LoVo (cell line): ENCODE measurements at places on chromosomes 6 and 20.

- no peak for DNase-seq
These were observed 7.1 kb upstream of the DST start for GRCh38 chr6:56649782-56650181.

GRCh38 chr6:43101497-43101896 lies 25.4 kb downstream of the PTK7 start:
- no peak for DNase-seq

GRCh38 chr20:54608039-54608745 lies 132.8 kb downstream of the DOK5 start:
- no peak for DNase-seq

GRCh38 chr6:158206740-158207421 lies 38.7 kb downstream of the GTF2H5 start:
- DNase-seq, result no peak

DNA sequence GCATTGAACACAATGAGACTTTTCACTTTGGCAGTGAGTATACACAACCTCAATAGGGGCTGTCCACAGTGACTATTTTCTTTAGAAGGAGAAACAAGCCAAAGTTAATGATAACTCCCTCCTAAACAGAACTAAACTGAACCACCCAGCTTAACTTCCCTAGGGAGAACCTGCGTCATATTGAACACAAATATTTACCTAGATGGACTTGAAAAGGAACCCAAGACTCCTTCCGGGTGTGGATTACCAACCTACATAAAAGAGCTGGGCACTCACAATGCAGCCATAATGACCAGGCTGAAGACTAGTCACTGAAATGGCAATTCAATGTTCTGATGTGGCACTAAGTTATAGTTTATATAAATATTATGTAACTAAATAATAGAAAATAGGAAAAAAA lies 160.6 kb downstream of the IBTK start:
- peak; percentile 42 for DNase-seq

DNA sequence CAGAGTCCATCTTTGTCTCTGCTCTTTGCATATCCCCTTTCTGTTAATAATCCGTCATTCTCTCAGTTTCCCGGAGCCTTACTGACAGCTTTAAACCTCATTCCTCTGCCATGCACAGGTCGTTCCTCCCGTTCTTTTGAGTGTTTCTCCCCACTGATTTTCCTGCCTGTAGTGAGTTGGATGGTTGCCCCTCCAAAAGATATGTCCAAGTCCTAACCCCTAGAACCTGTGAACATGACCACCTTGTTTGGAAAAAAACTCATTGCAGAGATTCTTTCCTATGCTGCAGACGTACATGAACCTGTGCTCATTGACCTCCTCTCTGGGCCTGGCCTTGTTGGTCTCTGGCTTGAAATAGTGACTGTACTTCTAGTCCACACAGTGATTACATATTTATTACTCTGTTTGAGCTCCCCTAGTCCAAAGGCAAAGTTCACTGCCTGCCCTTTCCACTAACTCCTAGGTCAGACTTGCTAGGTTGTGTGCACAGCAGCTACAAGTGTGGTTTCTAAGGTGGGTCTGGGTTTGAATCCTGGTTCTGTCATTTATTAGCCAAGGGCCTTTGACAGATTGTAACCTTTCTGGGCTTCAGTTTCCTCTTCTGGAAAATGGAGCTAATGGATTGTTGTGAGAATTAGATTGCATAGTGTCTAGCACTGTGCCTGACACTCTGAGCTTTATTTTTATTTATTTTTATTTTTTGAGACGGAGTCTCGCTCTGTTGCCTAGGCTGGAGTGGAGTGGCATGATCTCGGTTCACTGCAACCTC lies 29.3 kb downstream of the PPARD start:
- DNase-seq, result no peak

DNA sequence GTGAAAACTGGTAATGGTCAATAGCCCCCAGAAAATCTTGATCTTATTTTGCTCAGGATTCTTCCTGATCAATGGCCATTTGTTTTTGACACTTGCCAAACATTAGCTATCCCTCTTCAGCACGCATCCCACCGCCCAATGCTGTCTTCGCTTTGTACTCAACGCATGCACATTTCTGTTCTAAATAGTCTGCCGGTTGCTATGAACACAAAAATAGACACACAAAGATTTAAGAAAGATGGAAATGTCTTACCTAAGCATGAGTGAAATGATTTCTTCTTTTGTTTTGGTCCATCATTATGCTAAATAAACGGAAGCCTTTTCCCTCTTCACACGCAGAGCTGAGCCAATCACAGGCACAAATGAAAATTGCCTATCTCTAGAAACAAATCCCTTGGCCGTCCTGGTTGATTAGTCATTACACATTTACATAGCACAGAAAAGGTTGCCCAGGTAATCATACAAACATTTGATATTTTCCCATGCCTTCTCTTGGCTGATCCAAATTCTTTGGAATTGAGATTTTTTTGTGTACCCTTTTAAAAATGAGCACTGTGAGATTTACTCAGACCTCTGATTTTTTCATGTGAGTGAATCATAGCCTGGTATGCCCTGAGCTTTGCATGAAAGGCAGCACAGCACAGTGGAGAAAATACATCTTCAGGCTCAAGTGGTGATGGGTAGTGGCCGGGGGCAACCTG lies 70.5 kb upstream of the FAM184A start:
- no peak for DNase-seq

DNA sequence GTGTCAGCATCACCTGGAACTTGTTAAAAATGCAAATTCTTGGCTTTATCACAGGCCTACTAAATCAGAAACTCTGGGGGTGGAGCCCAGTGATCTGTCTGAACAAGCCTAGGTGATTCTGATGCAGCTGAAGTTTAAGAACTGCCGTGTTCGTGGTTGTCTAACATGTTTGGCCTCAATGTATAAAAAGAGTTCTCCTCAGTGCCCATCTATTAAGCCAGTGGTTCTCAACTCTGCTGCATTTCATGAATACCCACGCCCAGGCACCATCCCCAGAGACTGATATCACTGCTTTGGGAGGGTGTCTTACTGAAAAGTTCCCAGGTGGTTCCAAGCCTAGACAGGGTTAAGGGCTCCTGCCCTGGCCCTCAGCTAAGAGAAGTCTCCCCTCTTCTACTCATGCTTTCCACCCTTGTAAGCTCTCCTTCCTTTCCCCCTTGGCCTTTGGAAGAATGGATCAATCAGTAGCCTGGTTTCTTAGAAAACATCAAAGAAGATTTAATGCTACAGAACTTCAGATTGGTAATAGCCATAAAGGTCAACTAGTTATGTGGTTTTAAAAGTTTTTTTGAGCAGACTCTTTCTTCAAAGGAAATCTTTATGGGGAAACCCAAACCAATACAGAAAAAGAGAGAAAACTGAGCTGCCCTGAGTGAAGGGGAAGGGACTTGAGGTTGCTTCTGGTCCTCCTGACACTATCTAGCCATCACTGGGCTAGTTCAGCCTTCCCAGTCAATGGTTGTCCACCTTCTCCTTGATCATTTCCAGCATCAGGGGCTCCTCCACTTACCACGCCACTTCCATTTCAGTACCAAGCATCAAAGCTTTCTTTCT lies 38.9 kb upstream of the TNFAIP3 start:
- no peak for DNase-seq

GRCh38 chr20:44196271-44196670 lies 9.3 kb upstream of the JPH2 start:
- no peak for DNase-seq

- DNase-seq, result no peak
These were observed 8.5 kb downstream of the JARID2 start for GRCh38 chr6:15254070-15254975.

GRCh38 chr6:145863988-145864616 lies 49.5 kb upstream of the FBXO30 start:
- no peak for DNase-seq

GRCh38 chr20:22675341-22675740 lies 91.0 kb upstream of the FOXA2 start:
- no peak for DNase-seq

DNA sequence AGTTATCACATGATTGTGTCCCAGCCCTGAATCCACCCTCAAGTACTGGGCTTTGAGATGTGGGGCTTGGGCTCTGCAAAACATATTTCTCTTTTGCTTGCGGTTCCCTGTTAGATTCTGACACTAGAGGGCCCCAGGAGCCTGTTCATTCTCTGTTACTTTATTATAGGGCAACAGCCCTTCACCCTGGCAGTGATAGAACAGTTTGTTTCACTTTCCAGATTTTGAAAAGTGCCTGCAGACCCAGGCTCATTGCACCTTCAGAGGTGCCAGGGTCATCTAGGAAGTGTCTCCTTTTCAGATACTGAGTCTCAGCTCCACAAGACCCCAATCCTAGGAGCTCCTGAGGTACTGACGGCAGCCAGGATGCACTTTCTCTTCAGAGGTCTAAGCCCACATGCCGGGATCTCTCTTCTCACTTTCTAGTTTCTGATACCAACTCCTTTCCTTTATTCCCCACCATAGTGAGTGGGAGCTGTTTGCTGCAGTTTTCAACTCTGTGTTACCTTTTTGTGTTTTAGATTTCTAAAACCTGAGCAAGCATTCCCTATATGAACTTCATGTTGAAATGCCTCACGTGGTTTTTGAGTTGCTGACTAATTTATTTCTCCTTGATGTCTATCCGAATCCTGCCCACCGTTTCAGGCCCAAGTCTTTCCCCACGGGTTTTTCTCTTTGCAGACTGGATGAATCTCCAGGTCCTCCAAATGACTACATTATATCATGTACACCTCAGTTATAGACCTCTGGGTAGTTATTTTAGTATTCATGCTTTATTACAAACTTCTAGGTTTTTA lies 10.9 kb downstream of the ABT1 start:
- DNase-seq, result peak; percentile 65

DNA sequence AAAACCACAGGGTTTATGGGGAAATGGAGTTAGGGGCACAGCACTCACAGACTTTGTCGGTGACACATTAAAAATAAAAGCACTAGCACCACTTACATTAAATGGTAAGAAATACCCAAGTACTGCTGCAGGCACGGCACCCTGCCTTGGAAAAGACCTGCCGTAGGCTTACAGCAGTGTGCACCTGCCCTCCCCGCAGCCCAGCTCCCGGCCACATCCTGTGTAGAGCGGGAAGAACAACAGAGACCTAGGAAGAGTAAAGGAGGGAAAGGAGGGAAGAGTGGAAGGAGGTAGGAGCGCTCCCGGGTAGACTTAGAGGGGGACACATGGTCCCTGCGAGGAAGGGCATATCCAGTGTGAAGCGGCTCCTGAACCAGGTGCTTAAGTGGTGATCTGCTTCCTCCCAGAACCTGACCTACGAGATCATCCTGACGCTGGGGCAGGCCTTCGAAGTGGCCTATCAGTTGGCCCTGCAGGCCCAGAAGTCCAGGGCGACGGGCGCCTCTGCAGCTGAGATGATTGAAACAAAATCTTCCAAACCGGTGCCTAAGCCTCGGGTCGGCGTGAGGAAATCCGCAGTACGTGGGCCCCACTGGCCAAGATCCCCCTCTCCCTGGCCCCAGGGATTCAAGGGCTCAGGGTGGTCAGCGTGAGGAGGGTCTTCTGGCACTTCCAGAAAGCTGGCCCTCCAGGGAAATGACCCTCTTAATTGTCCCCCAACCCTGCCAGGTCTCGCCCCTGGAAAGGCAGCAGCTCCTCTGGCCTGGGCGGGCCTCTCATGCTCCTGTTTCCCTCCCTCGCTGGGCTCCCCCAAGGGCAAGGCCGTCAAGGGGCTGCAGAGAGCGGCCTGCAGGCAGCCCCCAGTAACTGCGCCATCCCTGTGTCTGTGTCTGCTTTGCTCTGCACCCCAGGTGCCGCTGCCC lies 55.5 kb downstream of the TCP11 start:
- no peak for DNase-seq

GRCh38 chr6:170291271-170292110 lies 613 bp upstream of the DLL1 start:
- no peak for DNase-seq

- no peak for DNase-seq
These were observed 78.5 kb upstream of the EYA2 start for GRCh38 chr20:46816097-46816496.

GRCh38 chr6:31042806-31043205 lies 32.5 kb downstream of the MUC22 start:
- DNase-seq, result peak; percentile 8

DNA sequence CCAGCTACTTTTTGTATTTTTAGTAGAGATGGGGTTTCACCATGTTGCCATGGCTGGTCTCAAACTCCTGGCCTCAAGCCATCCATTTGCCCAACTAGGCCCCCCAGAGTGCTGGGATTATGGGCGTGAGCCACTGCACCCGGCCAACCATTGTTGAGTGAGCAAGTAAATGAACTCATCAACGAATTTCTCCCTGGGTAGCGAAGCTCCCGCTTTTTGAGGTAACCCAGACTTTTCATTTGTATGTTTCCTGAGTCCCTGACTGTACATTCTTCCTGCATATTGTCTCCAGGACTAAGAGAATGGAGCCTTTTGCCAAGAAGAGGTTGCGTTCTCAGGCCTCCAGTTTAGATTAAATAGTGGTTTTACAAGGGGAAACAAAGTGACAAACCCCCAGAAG lies 36.4 kb downstream of the RIPOR3 start:
- DNase-seq, result no peak

GRCh38 chr6:170532867-170533488 lies 20.1 kb downstream of the PSMB1 start:
- no peak for DNase-seq

DNA sequence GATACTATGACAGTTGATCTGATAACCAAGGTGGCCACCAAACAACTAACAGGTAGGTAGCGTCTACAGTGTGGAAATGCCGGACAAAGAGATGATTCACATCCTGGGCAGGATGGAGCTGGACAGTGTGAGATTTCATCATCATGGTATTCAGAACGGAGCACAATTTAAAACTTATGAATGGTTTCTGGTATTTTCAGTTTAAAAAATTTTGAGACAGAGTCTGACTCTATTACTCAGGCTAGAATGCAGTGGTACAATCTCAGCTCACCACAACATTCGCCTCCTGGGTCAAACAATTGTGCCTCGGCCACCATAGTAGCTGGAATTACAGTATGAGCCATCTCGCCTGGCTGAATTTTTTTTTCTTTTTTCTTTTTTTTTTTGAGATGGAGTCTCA lies 43.8 kb downstream of the CEP57L1 start:
- DNase-seq, result peak; percentile 13

GRCh38 chr20:37869334-37869861 lies 33.5 kb upstream of the VSTM2L start:
- no peak for DNase-seq

- DNase-seq, result no peak
These were observed 96.3 kb downstream of the LYRM2 start for GRCh38 chr6:89542081-89542857.

GRCh38 chr6:57013521-57013926 lies 33.0 kb upstream of the KIAA1586 start:
- DNase-seq, result peak; percentile 17

GRCh38 chr20:53897884-53898555 lies 172.4 kb downstream of the BCAS1 start:
- DNase-seq, result no peak

DNA sequence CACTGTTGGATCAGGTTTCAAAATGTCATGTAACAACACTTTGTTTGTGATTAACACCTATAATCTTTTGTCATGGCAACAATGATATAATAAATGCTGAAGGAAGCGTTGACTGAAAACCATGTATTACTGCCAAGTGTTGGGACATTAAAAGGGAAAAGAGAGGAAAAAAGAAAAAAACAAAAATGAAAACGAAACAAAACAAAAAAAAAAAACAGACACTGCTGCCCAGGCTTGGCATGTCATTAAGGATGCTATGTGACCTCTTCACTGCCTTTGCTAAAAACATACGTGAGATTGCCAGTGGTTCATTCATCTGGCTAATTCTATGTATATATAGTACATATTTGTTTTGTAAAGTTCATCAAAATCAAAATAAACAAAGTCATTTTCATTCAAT lies 516.7 kb upstream of the RNF217 start:
- DNase-seq, result no peak
